ENCODE measurements at places on chromosomes 7 and 10.

GRCh38 chr10:43802988-43803696 is 154.5 kb upstream of the ZNF32 start:
- no peak for DNase-seq

- no peak for DNase-seq
Observed at GRCh38 chr10:2509081-2509531, 558.2 kb upstream of the PFKP start.

- no peak for DNase-seq
Observed at GRCh38 chr7:37310327-37311080, 138.2 kb downstream of the ELMO1 start.

DNA sequence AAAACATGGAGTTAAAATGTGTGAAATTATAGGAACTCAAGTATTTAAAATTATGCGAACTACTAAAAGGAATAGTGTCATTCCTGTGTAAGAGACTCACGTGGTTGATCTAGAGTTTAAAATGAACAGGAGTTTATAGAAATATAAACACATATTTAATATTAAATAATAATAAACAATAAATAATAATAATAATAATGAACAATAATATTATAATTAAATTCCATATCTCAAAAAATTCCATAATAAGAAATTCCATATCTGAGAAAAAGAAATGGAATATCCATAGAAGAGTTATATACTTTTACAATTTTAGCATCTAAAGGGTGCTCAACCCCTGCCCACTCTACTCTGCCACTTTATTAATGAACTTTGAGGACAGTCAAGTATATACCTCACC is 429.6 kb downstream of the TNS3 start:
- no peak for DNase-seq

DNA sequence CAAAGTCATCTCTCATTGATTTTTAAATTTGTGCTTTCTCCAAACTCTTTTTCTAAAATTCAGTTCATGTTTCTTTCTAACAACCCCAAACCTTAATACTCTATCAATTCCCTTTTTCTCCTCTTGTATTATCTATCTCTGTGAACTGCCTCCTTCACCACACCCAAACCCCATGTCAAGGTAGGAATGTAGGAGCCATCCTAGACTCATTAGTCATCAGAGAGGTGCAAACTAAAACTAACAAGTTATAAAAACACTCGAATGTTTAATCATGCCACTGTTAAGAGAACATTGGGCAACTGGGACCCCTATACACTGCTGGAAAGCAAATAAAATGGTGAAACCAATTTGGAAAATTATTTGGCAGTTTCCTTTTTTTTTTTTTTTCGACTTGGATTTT is 533.8 kb upstream of the LRRN3 start:
- DNase-seq: no peak
